ENCODE measurements at places on chromosomes 1 and 21.
A peak's percentile ranks its signal among the peaks of the same experiment; 100 is the strongest.

DNA sequence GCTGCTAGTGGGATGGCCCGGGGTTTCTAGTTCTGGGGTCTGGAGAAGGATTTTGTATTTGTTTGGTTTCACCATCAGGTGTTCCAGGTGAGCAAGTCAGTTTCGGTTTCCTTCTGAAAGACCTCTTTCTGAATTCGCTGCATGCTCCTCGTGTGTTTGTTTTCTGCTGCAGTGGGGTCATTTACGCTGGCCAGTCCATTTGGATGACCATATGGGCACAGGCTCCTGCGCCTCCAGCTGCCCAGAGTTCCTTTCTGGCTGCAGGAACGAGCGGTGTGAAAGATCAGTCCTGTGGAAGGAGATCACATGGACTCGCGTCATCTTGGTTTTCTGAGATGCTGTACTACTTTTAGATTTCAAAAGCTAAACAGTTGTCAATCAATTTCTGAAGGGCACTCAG lies 83.7 kb upstream of the GCLM start:
- DNase-seq: no peak

GRCh38 chr1:44010935-44011471 lies 19.6 kb downstream of the CCDC24 start:
- no peak for DNase-seq

- DNase-seq: no peak
Observed at GRCh38 chr1:118271883-118272282, 86.9 kb upstream of the SPAG17 start.

DNA sequence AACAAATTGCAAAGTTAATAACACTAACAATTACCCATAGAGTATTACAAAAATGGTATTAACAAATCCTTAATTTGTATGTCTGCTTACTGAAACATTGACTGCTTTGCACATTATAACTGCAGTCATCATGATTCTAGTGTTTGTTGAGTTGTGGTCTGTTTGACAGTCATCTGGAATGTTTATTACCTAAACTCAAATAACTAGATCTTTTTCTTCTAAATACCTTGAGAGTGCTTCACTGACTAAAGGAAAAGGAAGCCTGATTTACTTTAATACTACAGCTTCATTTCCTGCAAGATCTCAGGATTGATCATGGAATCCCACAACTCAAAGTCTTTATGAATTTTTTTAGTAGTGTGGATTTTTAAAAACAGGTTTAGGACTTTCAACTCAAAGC lies 70.0 kb downstream of the HMCN1 start:
- DNase-seq: no peak

DNA sequence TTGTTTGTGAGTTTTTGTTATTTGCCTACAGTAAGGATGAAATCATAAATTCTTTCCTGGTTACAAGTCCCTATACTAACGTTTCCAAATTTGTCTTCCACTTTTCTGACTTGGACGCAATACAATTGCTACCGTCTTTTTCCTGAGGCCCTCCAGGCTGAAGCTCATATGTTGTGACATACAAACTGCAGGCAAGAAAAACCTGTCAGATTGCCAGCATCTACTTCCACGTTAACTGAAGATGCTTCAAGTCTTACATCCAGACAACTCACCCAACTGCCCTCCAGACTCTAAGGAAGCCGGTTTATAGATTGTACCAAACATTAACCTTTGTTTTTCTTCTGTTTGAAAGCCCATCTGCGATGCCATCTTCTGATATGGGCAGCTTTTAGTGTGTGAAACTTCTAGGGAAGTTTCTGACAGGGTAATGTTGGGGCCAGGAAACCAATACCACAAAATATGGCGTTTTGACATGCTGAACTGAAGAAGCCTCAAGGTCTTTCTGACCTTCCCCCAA lies 21.4 kb upstream of the RNF11 start:
- DNase-seq: peak; percentile 62
